Activated CD8-positive, alpha-beta T cell treated with anti-CD3 and anti-CD28 coated beads, Interleukin-2, amount 10 ng/mL, durations not matched to agents 7 days and 5 days (primary cell): ENCODE measurements at places on chromosomes 1 and 21. TPM values are rescaled to one million over a fixed set of nuclear protein-coding genes. Genes with fewer than 3 reads are reported as not detected.

The IL19 gene
- not detected for total RNA-seq

The XCL1 gene
- 38.3 TPM for total RNA-seq

The CFHR1 gene
- not detected for total RNA-seq

The HCRTR1 gene
- total RNA-seq: not detected

The BARHL2 gene
- not detected for total RNA-seq

DNA sequence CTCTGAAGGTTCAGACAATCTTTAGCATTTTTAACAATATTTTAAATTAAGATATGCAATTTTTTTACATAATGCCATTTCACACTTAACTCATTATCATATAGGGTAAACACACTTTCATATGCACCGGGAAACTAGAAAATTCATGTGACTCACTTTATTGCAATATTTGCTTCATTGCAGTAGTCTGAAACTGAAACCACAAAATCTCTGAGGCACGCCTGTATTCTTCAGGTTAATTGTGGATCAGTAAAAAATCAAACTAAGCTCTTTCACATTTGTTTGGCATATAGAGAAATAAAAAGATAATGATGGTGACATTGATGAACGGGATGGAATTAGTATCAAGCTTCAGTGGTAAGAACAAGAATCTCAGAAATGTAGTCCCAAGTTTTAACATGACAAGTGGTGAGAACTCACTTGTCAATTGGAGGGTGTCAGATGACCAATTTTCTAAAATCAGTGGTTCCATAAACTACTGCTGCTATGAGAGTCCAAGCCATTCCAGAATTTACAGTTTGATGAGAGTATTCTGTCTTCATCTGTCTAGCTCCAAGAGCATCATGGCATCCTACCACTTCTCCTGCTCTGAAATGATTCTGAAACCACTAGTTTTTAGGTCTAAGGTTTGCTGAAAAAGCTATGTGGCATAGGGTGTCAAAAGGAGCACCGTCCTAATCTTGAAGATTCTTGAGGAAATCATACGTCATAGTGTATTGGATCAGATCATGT is 281.0 kb downstream of the PTPRC start:
- peaks cover 81% of the 10 kb centered on the region for H3K4me1 ChIP-seq
- DNase-seq: no peak
- no peaks in the 10 kb centered on the region for H3K27me3 ChIP-seq
- H3K36me3 ChIP-seq: peaks cover 79% of the 10 kb centered on the region

DNA sequence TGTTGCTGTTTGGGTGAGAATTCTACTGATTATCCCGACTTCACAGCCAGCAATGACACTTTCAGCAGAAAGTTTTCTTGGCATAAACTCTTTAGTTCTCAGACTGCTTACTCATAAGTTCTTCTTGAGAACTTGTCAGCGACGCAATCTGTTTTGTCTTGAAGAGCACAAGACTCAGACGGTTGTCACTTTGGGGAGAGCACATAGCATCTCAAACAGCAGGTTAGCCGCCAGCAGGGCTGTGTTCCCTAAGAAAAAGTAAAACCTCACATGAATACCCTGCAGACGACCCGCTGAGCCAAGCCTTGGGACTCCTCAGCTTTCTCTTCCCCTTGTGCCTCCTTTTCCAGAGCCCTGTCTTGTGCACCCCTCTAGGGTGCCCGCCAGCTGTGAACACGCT is 11.4 kb downstream of the AGMAT start:
- peaks cover 16% of the 10 kb centered on the region for H3K4me1 ChIP-seq
- H3K27ac ChIP-seq: no peak overlapping the region
- no peak overlapping the region for H3K4me3 ChIP-seq
- no peak for DNase-seq
- H3K36me3 ChIP-seq: peaks cover 46% of the 10 kb centered on the region

- no peak for DNase-seq
- no peak overlapping the region for H3K27ac ChIP-seq
- no peaks in the 10 kb centered on the region for H3K27me3 ChIP-seq
- H3K36me3 ChIP-seq: no peaks in the 10 kb centered on the region
- H3K4me3 ChIP-seq: no peak overlapping the region
Observed at GRCh38 chr1:187985145-187985896, 1156.6 kb downstream of the PLA2G4A start.

DNA sequence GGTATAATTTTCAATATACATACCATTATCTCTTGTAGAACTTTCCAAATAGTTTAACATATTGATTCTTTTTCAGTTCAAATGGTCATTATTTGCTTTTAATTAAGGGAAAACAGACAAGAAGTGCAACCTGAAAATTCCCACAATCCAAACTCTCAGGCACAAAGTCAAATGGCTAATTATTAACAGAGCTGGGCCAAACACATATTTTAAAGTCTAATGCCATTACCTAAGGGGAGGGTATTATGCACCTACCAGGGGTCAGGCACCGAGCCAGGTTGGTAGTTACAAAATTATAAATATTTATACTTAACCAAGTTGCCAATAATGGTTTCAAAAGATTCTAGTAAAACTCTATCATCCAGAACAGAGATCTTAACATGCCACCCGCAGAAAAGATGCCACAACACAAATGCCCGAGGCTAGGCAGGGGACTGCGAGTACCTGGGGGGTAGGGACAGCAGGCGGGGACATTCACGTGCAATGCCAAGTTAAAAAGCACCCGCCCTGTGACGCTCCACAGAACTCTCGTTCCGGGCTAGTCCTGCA is 15.0 kb downstream of the LBR start:
- H3K27ac ChIP-seq: no peak overlapping the region
- no peaks in the 10 kb centered on the region for H3K27me3 ChIP-seq
- no peak overlapping the region for H3K4me3 ChIP-seq
- H3K36me3 ChIP-seq: peaks cover 85% of the 10 kb centered on the region
- no peak for DNase-seq

GRCh38 chr1:239999170-239999569 is 92.5 kb upstream of the FMN2 start:
- DNase-seq: no peak
- no peak overlapping the region for H3K4me3 ChIP-seq
- H3K27me3 ChIP-seq: peaks cover 24% of the 10 kb centered on the region
- H3K4me1 ChIP-seq: peaks cover 2% of the 10 kb centered on the region
- H3K27ac ChIP-seq: no peak overlapping the region

DNA sequence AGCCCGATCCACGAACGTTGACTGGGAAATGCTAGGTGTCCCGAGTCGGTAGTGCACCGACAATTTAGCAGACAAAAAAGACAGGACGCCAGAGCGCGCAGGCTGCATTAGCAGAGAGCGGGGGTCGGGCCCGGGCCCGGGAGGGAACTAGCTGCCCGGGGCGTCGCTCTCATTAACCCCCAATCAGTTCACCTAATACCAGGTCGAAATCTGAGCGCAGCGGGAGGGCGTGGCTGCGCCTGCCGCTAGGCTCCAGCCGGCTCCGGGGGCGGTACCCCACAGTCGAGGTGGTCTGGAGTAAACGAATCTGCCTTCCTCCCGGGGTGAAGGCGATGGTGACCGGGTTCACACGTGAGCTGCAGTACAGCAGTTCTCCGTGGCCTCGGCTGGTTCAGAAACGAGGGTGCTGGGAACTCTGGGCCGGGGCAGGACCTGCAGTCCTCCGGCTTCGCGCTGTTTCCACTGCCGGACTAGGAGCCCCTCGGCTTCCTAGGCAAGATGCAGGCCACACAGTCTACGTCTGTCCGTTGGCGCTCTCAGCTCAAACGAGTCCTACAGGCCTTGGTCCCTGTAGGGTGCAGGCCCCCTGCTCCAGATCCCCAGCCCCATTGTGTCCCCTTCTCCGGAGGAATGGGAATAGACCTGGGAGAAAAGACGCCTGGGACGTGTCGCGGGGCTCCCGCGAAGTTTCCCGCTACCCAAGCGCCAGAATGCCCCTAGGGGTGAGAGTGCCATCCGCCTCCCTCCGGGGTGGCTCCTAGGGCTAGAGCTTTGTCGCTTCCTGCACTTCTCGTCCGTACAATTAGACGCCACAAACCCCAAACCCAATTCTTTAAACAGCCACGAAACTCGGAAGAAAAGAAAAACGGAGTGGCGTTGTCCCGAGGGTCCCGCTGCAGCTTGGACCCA is 2.0 kb downstream of the GFI1 start:
- peaks cover 48% of the 10 kb centered on the region for H3K36me3 ChIP-seq
- peaks cover 46% of the 10 kb centered on the region for H3K4me1 ChIP-seq
- peak overlapping the region; percentile 90 for H3K4me3 ChIP-seq
- H3K27me3 ChIP-seq: no peaks in the 10 kb centered on the region

- H3K4me3 ChIP-seq: no peak overlapping the region
- peak overlapping the region; percentile 77 for H3K27ac ChIP-seq
- no peak for DNase-seq
- H3K4me1 ChIP-seq: peaks cover 50% of the 10 kb centered on the region
- peaks cover 6% of the 10 kb centered on the region for H3K36me3 ChIP-seq
- no peaks in the 10 kb centered on the region for H3K27me3 ChIP-seq
Observed at GRCh38 chr1:40628903-40629292, 36.6 kb downstream of the RIMS3 start.

DNA sequence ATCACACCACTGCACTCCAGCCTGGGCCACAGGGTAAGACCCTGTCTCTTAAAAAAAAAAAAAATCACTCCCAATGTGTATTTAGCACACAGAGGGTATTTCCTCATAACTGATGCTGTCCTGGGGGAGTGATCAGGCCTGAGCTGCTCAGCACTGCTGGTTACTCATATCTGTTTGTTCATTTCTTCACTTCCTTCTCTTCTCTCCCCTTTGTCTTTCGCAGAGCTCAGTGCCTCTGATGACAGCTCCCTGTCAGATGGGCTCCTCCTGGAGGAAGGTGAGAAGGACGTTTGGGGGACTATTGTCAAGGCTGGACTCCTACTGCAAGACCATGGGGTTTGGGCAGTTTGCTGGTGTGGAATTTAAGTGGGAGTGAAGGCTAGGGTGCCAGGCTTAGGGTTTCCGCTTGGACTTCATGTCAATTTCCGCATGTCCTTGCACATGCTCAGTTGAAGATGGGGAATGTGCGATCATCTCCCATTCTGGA is 13.0 kb downstream of the INAVA start:
- no peak overlapping the region for H3K27ac ChIP-seq
- peaks cover 25% of the 10 kb centered on the region for H3K27me3 ChIP-seq
- H3K4me3 ChIP-seq: no peak overlapping the region
- H3K4me1 ChIP-seq: peaks cover 23% of the 10 kb centered on the region
- no peaks in the 10 kb centered on the region for H3K36me3 ChIP-seq

DNA sequence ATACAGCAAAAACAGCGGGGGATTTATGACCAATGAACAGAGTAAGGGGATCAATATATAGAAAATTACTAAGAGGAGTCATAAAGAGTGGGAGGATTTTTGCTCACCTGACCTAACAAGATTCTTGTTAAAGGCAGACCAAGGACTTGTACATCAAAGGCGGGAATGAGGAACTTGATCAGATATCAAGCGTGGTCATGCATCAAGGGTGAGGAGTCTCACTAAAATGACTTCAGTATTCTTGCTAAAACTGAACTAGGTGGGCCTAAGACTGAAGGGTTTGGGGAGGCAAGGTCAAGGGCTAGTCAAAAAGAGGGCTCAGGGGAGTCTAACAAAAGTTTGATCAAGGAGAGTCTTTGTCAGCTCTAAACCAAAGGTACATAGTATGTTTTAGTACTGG is 2.1 kb downstream of the MOV10 start:
- H3K27me3 ChIP-seq: no peaks in the 10 kb centered on the region
- H3K36me3 ChIP-seq: peaks cover 52% of the 10 kb centered on the region
- no peak for DNase-seq

DNA sequence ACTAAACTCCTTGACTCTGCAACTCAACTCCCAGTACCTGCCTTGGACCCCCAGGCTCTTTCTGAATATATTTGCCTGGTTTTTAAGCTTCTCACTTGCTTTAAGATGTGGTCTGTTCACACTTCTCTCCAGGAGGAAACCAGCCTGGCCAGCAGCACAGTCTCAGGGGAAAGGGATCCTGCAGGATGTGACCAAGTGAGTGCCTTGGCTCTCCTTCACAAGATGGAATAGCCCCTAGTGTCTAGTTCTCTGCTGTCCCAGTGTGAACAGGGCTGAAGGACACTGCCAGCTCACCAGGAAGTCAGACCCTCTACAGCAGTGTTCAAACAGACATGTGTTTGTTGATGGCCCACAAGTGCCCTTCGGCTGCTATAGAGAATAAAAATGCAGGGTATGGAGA is 32.9 kb downstream of the CD244 start:
- no peak overlapping the region for H3K4me3 ChIP-seq
- DNase-seq: peak; percentile 13

- no peak overlapping the region for H3K4me3 ChIP-seq
- peaks cover 4% of the 10 kb centered on the region for H3K36me3 ChIP-seq
- H3K4me1 ChIP-seq: peaks cover 33% of the 10 kb centered on the region
- peaks cover 55% of the 10 kb centered on the region for H3K27me3 ChIP-seq
- peak; percentile 63 for DNase-seq
Observed at GRCh38 chr1:197924516-197925123, 7.4 kb downstream of the LHX9 start.

- no peaks in the 10 kb centered on the region for H3K27me3 ChIP-seq
- no peak overlapping the region for H3K27ac ChIP-seq
- no peak overlapping the region for H3K4me3 ChIP-seq
- H3K4me1 ChIP-seq: no peaks in the 10 kb centered on the region
- no peaks in the 10 kb centered on the region for H3K36me3 ChIP-seq
Observed at GRCh38 chr1:184624051-184624450, 130.6 kb downstream of the EDEM3 start.

DNA sequence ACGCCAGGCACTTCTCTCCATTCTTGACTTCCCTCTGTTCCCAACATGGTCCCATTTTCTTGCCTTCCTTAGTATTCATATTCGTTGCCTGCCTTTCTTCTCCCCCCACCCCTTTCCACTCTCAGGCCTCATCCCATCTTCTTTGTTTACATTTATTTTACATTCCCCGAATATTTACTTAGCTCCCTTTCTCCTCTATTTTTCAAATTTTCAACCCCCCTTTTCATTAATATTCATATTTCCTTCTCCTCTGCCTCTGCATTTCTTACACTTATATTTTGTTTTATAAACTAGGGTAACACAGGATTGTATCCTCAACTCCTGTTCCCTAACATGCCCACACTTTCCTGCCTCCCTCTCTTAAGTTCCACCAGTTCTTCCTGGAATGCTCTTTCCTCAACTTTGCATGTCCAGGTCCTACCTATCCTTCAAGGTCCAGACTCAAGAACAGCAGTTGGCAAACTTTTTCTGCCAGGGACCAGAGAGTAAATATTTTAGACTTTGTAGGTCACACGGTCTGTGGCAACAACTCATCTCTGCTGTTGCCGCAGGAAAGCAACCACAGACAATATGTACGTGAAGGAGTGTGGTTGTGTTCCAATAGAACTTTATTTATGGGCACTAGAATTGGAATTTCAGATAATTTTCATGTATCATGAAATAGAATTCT is 29.8 kb upstream of the A3GALT2 start:
- DNase-seq: no peak
- H3K4me1 ChIP-seq: peaks cover 41% of the 10 kb centered on the region
- H3K36me3 ChIP-seq: peaks cover 23% of the 10 kb centered on the region
- peaks cover 3% of the 10 kb centered on the region for H3K27me3 ChIP-seq
- H3K4me3 ChIP-seq: peak overlapping the region; percentile 84
